Suprapubic skin (tissue), 4 donors: ENCODE measurements at places on chromosomes 5 and 9.

DNA sequence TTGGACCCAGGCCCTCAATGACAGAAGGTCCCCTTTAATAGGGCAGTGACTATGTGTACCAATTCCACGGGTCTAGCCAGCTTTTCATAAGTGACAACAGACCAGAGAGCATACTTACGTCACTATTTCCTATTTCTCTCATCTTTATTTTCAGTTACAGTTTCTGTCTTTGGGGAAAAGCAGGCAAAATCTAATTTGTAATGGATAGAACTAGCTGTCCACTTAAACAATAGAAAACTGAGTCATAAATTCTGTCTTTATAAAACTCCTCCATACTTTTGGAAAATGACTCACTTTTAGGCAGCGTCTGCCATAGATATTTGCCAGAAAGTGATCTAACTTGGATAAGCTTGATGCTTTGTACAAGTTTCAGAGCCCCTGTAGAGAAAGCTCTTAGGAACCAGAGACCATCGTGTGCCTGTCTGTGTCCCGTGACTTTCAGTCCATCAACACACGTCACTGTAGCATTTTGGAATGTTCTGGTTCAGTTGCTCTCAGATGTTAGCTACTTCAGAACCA lies 101.9 kb downstream of the F2RL2 start:
- DNase-seq: no peak

DNA sequence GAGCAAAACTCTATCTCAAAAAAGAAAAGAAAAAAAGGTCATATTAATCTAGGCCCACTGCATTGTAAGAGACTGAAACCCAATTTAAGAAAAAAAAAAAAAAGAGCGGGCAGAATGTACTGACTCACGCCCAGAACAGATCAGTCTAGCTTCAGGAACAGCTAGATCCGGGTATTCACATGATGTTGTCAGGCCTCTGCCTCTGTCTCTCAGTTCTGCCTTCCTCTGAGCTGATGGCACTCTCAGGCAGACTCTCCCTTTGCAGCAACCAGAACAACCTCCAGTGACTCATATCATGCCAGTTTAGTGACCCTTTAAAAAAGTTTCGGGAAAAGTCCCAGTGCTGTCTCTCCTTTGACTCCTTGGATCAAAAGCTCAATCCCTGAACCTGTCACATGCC lies 53.0 kb downstream of the NEURL1B start:
- no peak for DNase-seq

DNA sequence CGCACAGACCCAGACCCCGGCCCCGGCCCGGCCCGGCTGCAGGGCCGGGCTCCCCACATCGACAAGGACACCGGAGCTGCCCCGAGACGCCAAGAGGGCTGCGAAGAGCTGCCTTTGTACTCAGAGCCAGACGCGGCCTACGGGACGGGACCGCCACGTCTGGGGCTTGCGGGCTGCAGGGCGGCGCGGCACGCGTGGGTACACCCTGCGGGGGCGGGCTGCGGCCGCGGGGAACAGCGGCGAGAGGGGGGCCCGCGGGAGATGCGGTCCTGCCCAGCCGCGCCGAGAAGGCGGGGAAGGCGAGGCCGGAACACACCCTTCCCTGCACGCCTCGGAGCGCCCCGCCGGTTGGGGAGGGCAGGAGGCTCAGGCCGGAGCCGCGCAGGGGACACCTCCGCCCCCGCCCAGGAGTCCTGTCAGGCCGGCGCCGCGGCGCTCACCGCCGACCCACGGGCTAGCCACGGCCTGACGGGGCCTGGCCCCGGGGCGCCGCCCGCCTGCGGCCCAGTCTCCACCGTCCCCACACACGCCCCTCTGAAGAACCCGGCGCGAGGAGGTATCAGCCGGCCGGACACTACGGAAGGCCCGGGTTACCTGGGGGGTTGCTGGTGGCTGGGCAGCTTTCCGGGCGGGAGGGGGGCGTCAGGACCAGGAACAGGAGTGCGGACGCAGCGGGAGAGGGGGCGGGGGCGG lies 478 bp downstream of the RAB14 start:
- peak; percentile 68 for DNase-seq

DNA sequence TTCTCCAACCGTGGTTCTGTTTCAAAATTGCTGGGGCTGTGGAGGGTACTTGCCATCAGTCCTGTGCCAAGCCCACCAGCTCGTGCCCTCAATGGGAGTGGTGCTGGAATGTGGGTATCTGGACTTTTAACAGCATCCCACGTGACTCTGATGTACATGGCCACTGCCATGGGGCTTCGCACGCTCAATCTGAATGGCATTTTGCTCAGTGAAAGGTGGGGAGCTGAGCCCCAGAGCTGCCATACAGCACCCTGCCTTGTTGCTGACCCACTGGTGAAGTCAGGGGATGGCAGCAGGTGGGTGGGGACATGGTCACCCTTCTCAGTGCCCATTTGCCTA lies 16.6 kb upstream of the SYNPO start:
- DNase-seq: no peak

DNA sequence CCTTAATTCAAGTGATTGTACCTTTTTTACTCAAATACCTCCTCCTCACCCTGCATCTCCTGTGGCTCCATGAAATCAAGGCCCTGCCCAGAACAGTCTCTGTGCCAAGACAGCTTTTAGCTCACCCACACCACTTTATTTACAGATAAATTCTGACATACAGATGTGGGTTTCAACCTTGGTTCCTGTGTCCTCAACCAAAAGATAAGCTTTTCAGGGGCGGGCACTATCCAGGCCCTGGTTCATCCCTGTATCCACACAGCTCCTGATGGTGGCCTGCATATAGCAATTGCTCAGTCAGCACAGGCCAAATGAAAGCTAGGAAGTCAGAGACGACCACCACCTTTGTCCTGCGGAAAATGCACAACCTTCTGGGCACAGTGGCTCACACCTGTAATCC lies 8.3 kb downstream of the SHB start:
- no peak for DNase-seq
